ENCODE measurements at places on chromosomes 1 and 21. TPM values are rescaled to one million over a fixed set of nuclear protein-coding genes. Genes with fewer than 3 reads are reported as not detected.

Gene TLR5
- 0.36 TPM for polyA plus RNA-seq

DNA sequence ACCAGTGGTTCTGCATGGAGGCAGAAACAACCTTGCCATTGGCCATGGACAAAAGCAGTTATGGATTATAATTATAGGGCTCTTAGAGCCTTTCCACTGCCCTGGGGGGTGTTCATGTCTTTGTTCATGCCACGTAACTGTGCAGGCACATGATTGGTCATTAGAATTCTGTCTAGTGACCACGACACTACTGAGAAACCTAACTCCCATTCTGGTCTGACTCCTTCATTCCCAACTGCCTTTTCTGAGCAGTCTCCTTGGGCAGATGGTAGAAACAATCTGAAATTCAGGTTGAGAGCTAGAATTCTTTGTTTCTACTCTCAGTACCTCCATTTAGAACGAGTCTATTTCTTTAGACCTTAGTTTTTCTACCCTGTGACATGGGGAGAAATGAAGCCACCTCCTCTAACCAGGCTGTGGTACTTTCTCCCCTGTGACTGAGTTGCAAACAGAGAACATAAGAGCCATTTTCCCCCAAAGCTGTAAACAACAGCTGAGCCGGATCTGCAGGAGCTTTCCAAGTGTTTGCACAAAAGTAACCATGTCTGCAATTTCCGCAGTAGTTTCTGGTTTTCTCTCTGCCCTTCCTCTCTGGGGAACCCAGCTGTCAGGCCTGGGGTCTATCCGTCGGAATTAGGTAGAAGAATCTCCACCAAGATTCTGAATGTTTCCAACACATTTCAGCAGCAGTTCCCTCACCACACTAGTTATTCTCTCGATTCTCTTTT, 37.7 kb upstream of the IPO9 start:
- peak; percentile 88 for DNase-seq

Gene AGT
- polyA plus RNA-seq, result 162 TPM

DNA sequence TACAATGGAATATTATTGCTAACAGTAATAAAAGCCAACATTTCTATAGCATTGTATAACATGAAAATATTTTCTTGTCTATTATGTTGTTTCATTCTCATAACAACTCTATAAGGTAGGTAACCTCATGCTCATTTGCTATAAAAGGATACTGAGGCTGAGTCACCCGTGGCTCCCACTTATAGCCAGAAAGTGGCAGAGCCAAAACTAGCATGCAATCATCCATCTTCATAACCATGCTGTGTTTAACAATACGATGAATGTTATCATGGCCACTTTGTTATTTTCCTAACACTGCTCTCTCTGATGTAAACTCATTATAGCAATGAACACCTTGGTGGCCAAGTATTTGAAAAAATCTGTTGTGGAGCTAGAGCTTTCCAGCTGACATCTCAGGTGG, 80.8 kb upstream of the JUN start:
- DNase-seq, result no peak

- no peak for DNase-seq
These were observed 65.7 kb downstream of the RAP1GAP start for GRCh38 chr1:21603177-21604138.

- no peak for DNase-seq
These were observed 467.8 kb downstream of the LMO4 start for GRCh38 chr1:87796471-87796901.

DNA sequence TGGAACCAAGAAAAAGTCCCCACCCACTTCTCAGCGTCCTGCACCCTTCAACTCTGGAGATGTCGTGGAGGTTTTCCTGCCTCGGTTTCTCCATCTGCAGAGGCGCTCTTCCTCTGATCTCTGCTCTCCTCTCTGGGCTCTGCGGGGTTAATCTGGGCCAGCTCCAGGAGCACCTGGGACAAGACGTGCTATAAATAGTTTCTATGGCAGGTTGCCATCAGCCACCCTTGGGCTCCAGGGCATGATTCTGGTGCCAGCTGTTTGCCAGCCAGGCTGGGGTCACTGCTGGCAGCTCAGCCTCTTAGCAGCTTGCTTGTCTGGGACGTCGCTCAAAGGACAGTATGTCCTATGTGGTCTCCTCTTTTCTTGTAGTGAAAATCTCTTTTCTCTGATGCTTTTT, 137.1 kb downstream of the ACTL8 start:
- DNase-seq, result no peak

DNA sequence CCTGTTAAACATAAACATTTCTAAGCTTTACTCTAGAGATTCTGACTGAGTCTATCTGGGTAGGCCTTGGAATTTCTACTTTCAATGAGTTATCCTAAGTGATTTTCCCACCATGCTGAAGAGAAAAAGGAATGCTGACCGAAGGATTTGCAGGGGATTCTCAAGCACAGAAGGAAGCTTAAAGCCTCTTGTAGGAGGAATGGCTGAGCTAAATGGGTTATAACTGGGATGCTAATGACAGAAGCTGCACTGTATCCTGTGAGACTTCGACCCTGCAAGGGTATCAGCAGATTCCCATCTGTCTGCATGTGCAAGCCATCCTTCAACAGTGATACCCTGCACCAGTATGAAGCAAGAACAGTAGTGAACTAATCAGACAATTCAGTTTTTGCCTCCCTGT, 35.4 kb downstream of the SLC35D1 start:
- no peak for DNase-seq

Gene CYP4A11
- polyA plus RNA-seq, result 0.15 TPM

GRCh38 chr1:81681601-81682266, 119.0 kb upstream of the ADGRL2 start:
- peak; percentile 83 for DNase-seq

DNA sequence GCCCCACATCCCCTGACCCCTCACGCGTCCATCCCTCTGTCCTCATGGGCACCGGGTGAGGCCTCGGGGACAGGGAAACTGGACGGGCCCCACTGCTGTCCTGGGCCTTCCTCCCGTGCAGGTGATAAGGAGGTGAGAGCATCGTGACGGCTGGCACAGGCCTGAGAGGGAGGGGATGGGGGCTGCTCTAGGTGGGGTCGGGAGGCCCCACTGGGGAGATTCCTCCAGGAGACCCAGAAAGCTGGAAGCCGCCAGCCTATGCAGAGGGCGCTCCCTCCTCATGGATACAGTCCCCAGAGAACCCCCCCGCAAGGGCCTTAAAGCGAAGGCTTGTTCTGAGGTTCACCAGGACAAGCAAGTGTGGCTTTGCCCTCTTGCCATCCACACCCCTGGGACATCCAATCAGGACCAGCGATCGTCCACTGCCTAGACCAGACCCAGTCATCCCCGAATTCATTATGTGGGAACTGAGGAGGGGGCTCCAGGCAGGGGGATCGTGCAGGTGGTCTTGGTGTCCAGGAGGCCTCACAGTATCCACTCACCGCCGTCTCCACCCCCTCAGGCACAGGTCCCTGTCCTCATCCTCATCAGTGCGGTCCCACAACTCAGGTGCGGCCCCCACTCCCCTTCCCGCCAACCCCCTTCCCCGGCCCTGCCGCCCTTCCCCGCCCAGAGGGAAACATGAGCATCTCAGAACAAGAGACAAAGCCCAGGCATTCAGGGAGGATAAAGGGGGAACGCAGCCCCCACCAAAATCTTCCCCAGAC, 45.3 kb upstream of the COL18A1 start:
- DNase-seq, result no peak

DNA sequence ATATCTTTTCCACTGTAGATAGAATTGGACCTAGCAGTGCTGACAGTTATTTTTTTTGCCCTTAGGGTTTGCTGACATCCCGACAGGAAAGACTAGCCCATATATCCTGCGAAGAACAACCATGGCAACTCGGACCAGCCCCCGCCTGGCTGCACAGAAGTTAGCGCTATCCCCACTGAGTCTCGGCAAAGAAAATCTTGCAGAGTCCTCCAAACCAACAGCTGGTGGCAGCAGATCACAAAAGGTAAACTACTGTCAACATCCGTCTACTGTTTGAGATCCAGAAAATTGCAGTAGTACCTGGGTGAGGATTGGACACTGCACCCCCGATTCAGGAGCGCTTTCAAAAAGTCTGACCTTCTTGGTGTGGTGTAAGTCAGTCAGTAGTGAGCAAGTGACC, 55.8 kb downstream of the CENPF start:
- DNase-seq, result peak; percentile 76

GRCh38 chr1:192926736-192927135, 117.9 kb downstream of the RGS2 start:
- no peak for DNase-seq

GRCh38 chr1:151803164-151803563, 2.1 kb downstream of the LINGO4 start:
- DNase-seq, result no peak

Gene CRP
- polyA plus RNA-seq, result not detected

DNA sequence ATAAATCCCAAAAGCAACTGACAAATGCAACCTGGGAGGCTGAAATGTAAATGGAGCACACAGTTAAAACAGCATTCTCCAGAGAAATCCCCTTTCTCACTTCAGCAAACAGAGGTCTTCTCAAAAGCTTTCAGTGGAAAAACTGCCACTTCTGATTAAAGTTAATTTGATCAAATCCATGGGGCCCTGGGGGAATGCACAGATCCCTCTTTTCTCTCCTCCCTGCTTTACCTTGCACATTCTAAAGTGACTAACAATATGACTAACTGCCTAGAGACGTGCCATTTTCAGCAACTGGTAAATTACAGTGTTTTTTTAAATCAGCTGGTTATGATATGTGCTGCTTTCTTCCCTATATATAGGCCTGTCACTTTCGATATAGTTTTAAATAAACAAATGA, 142.5 kb downstream of the RERE start:
- no peak for DNase-seq

- DNase-seq, result no peak
These were observed 234.1 kb downstream of the OMA1 start for GRCh38 chr1:58312461-58312860.

Gene NHLH1
- 1.0 TPM for polyA plus RNA-seq

DNA sequence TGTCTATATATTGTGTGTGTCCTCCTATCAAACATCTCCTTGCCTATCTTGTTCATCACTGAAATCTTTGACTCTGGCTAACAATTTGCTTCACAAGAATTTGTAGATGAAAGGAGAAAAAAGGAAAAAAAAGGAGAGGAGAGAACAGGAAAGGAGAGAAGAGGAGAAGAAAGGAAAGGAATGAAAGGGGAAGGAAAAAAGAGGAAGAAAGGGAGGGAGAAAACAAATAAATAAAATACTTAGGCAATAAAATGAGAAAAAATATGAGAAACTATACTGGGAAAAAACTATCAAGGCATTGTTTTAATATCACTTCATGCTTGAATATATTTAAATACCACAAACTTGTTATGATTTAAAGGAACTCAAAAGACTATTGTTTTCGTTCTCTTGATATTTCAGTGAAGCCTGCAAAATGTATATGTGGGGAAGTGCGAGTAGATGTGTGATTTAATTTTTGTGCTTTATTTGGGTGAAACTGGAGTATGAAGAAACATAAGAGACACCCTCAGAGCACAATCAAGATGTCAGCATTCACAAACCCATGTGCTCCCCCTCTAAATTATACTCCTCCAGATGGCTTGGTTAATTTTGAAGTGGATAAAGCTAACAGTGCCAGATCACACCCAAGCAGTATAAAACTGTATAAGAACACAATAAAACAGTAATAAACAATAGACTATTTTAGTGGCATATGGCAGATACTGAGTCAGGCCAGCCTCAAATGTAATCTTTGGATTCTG, 205.7 kb upstream of the SAMSN1 start:
- no peak for DNase-seq

DNA sequence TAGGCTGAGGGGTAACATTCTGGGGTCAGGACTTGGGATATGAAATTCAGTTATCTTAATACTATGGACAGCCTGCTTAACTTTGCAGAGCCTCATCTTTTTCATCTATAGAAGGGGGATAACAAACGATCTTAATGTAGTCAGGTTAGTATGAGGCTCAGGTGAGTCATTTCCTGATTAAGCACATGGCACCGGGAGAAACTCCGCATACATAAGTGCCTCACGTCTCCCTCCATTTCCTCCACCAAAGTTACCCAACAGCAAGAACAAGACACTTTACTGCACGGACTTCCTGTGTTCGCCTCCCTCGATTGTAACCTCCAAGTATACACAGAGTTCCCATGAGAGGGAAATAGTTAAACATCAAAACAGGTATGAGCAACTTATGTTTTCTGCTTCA, 112.7 kb upstream of the COA6 start:
- DNase-seq, result no peak

Gene OR2G3
- polyA plus RNA-seq, result not detected

Gene ANGPTL7
- not detected for polyA plus RNA-seq

DNA sequence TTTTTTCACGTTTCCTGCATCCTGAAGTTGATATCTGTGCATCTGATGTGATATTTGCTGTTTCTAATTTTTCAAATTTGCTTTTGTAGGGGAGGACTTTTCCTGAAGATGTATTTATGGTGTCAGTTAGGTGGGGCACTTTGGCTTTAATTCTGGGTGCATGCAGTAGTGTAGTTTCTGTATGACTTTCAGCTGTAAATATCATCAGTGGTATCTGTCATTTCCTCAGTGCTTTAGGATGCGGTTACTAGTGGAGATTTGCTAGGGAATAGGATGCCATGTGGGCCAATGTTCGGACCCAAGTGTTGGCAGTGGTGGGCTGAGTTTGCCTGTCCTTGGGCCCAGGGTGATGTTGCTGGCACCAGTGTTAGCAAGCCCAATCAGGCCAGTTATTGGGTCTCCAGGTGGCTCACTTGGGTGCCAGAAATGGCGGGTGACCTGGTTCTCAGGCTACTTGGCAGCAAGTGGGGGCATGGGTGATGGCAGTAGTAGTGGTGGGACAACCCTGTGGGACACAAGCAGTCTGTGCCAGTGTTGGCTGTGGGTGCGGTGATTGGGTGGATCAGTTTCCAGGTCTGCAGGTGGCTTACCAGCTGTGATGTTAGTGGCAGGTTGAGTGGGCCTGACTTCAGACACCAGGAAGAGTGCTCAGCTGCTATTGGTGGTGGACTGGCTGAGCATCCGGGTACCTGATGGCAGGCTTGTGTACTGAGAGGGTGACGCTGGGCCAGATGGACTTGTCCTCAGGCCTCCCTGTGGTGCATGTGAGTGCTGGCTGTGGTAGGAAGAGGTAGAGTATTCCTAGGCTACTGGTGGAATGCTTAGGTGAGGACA, 24.4 kb downstream of the CD55 start:
- no peak for DNase-seq

Gene WDR64
- not detected for polyA plus RNA-seq

- DNase-seq, result no peak
These were observed 132.0 kb upstream of the ZC3H11B start for GRCh38 chr1:219744652-219745469.

GRCh38 chr1:18705811-18706210, 75.2 kb downstream of the PAX7 start:
- DNase-seq, result no peak

Gene PEAR1
- polyA plus RNA-seq, result 2.2 TPM
